ENCODE measurements at places on chromosomes 1 and 21.
A peak's percentile ranks its signal among the peaks of the same experiment; 100 is the strongest.

- peak; percentile 45 for DNase-seq
These were observed 41.8 kb downstream of the SELENOF start for GRCh38 chr1:86872086-86872485.

GRCh38 chr21:37627561-37627960 is 261.0 kb downstream of the DYRK1A start:
- DNase-seq: no peak

- no peak for DNase-seq
These were observed 68.1 kb upstream of the IFFO2 start for GRCh38 chr1:19024532-19024931.

- no peak for DNase-seq
These were observed 6.1 kb downstream of the ZNF124 start for GRCh38 chr1:247165674-247166073.

DNA sequence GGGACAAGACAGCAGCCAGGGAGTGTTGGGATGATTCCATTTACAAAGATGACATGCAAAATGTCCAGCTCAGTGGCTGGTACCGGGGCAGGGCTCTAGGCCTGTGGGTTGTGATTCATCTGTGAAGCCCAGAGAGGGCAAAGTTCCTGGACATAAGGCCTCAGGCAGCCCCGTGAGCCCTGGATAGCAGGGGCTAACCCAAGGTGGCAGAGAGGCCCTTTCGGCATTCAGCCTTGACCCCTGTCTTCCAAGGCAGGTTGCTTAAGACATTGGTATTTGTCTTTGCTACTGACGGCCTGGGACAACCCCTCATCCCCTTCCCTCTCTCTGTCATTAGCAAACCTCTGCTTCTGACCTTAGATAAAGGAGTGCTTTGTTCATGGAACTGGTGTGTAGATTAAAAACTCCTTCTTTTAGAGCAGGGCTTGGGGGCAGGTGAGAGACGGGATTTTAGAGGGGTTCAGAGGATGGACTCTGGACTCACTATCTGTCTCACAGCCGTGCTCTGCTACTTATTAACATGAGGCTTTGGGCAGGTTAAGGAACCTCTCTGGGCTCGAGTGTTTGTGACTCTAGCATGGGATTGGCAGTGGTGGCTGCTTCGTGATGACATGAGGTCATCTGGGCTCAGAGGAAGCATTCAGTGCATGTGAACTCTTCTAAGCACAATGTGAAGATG is 36.3 kb downstream of the TMEM51 start:
- no peak for DNase-seq

GRCh38 chr1:47792779-47793178 is 204.4 kb downstream of the TRABD2B start:
- DNase-seq: no peak

- no peak for DNase-seq
These were observed 108.2 kb downstream of the GALNT2 start for GRCh38 chr1:230175163-230175747.

DNA sequence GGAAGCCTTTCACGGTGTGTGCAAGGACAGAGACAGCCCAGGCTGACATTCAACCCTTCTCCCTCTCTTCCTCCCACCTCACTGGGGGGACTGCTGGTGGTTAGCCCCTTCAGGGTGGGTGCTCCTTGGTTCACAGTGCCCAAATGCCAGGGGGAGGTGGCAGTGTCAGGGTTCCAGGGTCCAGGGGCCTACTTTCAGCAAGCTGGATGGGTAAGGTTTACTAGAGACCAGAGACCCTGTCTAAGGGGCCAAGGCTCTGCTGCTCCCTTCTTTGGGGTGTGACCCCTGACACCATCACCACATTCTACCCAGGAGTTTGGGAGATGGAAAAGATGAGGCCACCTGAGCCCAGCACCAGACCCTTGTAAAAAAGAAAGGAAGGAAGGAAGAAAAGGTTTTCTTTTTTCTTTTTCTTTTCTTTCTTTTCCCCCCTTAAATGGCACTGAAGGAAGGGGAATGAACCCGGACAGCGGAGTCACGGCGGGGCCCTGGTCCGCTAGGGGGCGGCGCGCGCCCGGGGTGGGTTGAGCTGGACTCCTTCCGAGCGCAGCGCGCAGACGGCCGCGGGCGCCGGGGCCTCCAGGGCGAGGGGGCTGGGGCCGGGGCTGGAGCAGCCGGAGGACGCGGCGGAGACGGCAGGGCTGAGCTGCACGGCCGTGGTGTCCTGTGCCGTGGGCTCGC is 18.8 kb downstream of the KNCN start:
- peak; percentile 37 for DNase-seq

GRCh38 chr21:31446226-31446855 is 102.3 kb upstream of the TIAM1 start:
- no peak for DNase-seq

GRCh38 chr1:22731924-22732720 is 21.5 kb downstream of the EPHB2 start:
- DNase-seq: peak; percentile 56

GRCh38 chr1:29426701-29427279 is 190.5 kb downstream of the PTPRU start:
- DNase-seq: no peak

- DNase-seq: no peak
These were observed 15.9 kb downstream of the SDC3 start for GRCh38 chr1:30892671-30893073.

GRCh38 chr1:178918955-178919354 is 48.1 kb upstream of the ANGPTL1 start:
- no peak for DNase-seq

GRCh38 chr1:246782120-246782900 is 58.1 kb downstream of the SCCPDH start:
- DNase-seq: peak; percentile 96

DNA sequence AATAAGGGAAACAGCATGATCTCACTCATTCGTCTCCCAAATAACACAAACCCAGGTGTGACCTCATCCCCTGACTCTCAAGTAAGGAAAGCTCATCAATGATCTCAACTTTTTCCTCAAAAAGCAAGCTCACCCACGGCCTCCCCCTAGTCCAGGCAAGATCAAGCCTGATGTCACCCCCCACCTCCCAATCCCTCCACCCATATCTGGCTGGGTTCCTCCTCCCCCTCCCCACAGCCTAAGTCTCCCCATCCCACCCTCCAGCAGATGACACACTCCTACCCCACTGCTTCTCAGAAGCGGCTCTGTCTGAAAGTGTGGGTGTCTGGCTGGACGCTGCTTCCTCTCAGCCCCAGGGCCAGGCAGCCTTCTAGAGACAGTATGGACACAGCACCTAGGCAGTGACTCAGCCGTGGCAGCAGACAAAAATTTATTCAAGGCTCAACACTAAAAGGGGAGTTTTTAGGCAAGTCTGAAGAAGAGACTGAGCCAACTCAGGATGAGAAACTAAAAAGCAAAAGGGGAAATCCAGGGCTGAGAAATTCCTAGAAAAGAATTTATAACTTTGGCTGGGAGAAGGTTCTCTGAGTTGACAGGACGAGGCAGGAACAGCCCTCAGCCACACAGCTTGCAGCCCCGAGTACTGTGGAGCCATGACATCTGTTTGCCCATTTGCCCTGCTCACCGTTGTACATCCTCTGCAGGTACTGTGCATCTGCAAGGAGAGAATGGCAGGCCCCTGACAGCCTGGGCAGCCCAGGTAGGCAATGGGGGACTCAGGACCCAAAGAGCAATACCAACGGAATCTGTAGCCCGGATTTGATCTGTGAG is 81.6 kb upstream of the LRRC8D start:
- DNase-seq: peak; percentile 51
